HFFc6 (cell line): ENCODE measurements at places on chromosomes 3 and 15. TPM values are rescaled to one million over a fixed set of nuclear protein-coding genes. Genes with fewer than 3 reads are reported as not detected.

LMCD1 gene
- 19.4 to 47.6 TPM (median 22.8 TPM) in 3 replicates for total RNA-seq

- no peaks in the 10 kb centered on the region for H3K27me3 ChIP-seq
- peak overlapping the region; percentile 67 for H3K27ac ChIP-seq
- H3K4me1 ChIP-seq = peaks cover 73% of the 10 kb centered on the region
- peak overlapping the region; percentile 49 for H3K4me3 ChIP-seq
Observed at GRCh38 chr15:85402195-85402881, 21.9 kb downstream of the AKAP13 start.

GRCh38 chr3:97971679-97972567 lies at the start of gene RIOX2:
TSS of gene RIOX2 (minus strand) at chr3:97972431. CDS start at chr3:97967593, 4,838 bp downstream.
- H3K27me3 ChIP-seq = peaks cover 1% of the 10 kb centered on the region; the same call in 1 of the 2 replicates
- 0 out of 2 replicates have a peak, but pooled peaks cover 6% of the 10 kb centered on the region for H3K36me3 ChIP-seq
- H3K27ac ChIP-seq = peak within 1 kb of the TSS; percentile 89
- peak within 1 kb of the TSS; percentile 93 for H3K4me3 ChIP-seq

DNA sequence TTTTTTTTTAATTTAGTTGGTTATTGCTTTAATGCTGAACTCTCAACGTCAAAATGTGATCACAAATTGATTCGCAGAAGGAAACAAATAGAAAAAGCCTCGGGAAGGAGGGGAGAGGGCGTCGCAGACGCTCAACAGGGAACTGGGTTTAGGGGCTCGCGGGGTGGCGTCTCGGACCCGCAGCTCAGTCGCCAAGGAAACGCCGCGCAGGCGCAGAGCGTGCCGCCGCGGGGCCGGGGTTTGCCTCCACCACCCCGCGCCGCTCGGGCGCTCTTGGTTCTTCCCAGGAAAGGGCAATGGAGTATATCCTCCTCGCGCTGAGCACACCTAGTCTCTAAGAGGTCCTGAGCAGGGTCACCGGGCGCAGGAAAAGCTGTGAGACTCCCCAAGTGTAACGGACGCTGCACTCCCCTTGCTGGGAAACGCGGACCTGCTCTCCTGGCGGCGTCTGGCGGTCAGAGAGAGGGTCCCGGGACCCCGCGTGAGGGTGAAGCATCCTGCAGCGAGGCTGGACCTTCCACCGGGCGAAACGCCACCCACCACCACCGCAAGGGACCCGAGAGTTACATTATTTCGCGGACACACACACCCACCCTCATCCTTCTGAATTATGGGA lies 753 bp downstream of the PLCH1 start:
- no peak for DNase-seq
- peaks cover 24% of the 10 kb centered on the region for H3K4me1 ChIP-seq
- peaks cover 30% of the 10 kb centered on the region for H3K27me3 ChIP-seq
- peak overlapping the region; percentile 92 for H3K4me3 ChIP-seq
- no peak overlapping the region for H3K27ac ChIP-seq

DNA sequence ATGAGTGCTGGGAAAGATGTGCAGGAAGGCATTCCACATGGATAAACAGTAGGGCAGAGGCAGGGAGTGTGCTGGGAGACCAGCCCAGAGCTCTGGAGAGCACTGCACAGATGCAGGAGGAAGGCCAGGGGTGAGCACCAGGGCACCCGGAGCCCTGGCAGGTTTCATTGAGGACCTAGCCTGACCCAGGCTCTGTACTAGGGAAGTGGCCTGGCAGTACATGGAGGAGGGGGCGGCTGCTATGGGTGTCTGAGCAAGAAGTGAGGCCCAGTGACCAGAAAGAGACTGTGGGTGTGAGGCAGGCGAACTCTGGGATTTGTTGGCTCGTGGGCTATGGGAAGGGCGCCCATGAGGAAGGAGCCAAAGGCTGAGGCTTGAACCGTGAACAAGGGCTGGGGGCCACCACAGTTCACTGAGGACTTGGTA lies 139.1 kb downstream of the DNAJB8 start:
- no peak overlapping the region for H3K27ac ChIP-seq
- H3K4me3 ChIP-seq = no peak overlapping the region
- no peak for DNase-seq
- H3K36me3 ChIP-seq = no peaks in the 10 kb centered on the region

- H3K36me3 ChIP-seq = no peaks in the 10 kb centered on the region
- H3K27me3 ChIP-seq = no peaks in the 10 kb centered on the region; the same call in 1 of the 2 replicates
- H3K4me1 ChIP-seq = peaks cover 23% of the 10 kb centered on the region
- H3K4me3 ChIP-seq = no peak overlapping the region
- DNase-seq = no peak
Observed at GRCh38 chr3:13495351-13495813, 15.3 kb downstream of the HDAC11 start.

DNA sequence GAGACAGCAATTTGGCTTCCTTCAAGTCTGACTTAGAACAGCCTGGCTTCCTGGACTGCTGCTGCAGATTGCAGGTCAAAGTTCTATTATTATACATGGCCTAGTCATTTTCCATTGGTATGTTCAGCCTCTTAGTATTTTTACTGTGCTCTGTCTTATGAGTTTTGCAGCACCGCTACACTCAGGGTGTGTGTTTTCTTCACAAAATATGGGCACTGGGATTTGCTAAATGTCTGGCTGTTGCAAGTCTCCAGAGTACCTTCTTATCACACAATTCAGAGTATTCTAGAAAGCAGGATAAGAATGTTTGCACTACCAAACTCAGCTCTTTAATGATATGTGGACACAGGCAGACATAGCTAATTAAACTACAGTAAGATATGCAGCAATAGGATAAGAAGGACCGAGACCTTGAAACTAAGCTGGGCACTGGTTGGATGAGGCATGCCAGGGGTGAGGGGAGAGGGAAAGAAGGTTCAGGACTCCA lies 203.0 kb upstream of the PDZRN3 start:
- H3K27ac ChIP-seq = no peak overlapping the region
- H3K4me3 ChIP-seq = no peak overlapping the region
- no peaks in the 10 kb centered on the region for H3K36me3 ChIP-seq
- no peaks in the 10 kb centered on the region; the same call in 1 of the 2 replicates for H3K27me3 ChIP-seq
- peaks cover 16% of the 10 kb centered on the region for H3K4me1 ChIP-seq

SLC22A14 gene
- not detected in 2 replicates for total RNA-seq

- DNase-seq = no peak
- H3K4me1 ChIP-seq = no peaks in the 10 kb centered on the region
- no peaks in the 10 kb centered on the region for H3K36me3 ChIP-seq
- H3K27me3 ChIP-seq = no peaks in the 10 kb centered on the region
- no peak overlapping the region for H3K4me3 ChIP-seq
- no peak overlapping the region for H3K27ac ChIP-seq
Observed at GRCh38 chr3:178625053-178625600, 88.9 kb downstream of the KCNMB2 start.

- no peaks in the 10 kb centered on the region for H3K27me3 ChIP-seq
- H3K36me3 ChIP-seq = no peaks in the 10 kb centered on the region
- DNase-seq = no peak
- no peak overlapping the region for H3K27ac ChIP-seq
- no peak overlapping the region for H3K4me3 ChIP-seq
- H3K4me1 ChIP-seq = no peaks in the 10 kb centered on the region
Observed at GRCh38 chr3:143751643-143752178, 96.6 kb downstream of the SLC9A9 start.

- no peak overlapping the region for H3K27ac ChIP-seq
- H3K4me3 ChIP-seq = no peak overlapping the region
- no peaks in the 10 kb centered on the region for H3K27me3 ChIP-seq
- DNase-seq = no peak
Observed at GRCh38 chr3:171251835-171252234, 208.4 kb downstream of the TNIK start.

GRCh38 chr3:116610124-116610523 lies 99.5 kb upstream of the TUSC7 start:
- no peaks in the 10 kb centered on the region for H3K27me3 ChIP-seq
- no peak overlapping the region for H3K27ac ChIP-seq
- peaks cover 5% of the 10 kb centered on the region; the same call in 1 of the 2 replicates for H3K36me3 ChIP-seq
- no peak for DNase-seq

AAGAB gene
- total RNA-seq = 38.3 to 42.2 TPM (median 39.9 TPM) in 3 replicates

MELTF gene
- 1.1 to 3.2 TPM (median 2.1 TPM) in 3 replicates for total RNA-seq

C15orf62 gene
- total RNA-seq = 0.11 TPM in 1 of 3 replicates, not detected in the others

GRCh38 chr3:114496466-114496865 lies 202.6 kb downstream of the TIGIT start:
- H3K27me3 ChIP-seq = no peaks in the 10 kb centered on the region
- peak overlapping the region; percentile 3; the same call in 1 of the 2 replicates for H3K4me3 ChIP-seq
- no peaks in the 10 kb centered on the region for H3K36me3 ChIP-seq
- no peak for DNase-seq
- peak overlapping the region; percentile 68 for H3K27ac ChIP-seq
- H3K4me1 ChIP-seq = peaks cover 62% of the 10 kb centered on the region

DNA sequence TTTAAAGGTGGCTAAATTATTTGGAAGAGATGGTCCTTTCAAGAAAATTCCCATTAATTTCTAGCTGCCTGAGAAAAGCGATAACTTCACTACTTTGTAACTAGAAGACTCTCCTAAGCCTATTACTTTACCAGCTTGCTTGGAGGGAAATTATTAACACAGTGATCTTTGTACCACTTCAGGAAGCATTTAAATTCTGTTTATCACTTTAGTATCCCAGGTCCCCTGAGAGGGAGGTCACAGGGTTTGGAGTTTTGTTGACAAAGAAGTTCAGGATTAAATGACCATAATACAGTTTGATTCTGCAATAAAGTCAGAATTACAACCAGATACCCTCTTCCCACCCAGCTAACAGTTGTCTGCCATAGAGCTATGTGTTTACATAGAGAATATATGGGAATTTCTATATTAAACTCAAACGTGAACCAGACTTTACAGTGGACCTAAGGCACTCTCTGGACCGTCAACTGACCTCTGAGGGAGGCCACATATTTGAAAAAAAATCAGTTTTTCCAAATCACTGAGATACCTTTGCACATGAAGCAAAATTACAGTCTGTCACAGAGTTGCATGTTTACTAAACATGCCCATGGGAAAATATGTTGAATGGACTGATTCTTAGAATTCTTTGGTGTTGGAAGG lies 3.0 kb downstream of the SLC27A2 start:
- H3K27ac ChIP-seq = no peak overlapping the region
- peaks cover 9% of the 10 kb centered on the region for H3K27me3 ChIP-seq
- no peak for DNase-seq
- no peaks in the 10 kb centered on the region for H3K36me3 ChIP-seq
- H3K4me1 ChIP-seq = peaks cover 15% of the 10 kb centered on the region
- H3K4me3 ChIP-seq = no peak overlapping the region

DNA sequence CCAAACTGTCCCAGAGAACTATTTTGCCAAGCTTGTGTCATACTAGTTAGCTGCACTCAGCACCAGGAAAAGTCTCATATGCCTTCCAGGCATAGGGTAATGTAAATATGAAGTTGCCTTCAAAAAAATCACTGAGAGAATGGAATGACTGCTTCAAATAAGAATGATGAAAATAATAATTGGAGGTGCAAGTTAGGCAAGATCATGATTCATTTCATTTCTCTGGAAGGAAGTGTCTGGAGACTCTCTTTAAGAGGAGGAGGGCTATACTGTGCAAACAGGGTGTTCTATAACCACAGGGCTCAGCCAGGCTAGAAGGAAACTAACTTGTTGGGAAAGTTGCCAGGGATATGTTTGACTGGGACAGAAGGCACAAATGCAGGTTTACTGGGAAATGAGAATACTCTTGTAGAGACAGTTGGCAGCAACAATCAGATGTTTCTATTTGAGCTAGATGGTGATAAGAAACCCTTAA lies 4.3 kb downstream of the SIDT1 start:
- no peaks in the 10 kb centered on the region for H3K36me3 ChIP-seq
- H3K4me3 ChIP-seq = no peak overlapping the region
- peak; percentile 44 for DNase-seq
- H3K4me1 ChIP-seq = peaks cover 32% of the 10 kb centered on the region
- H3K27ac ChIP-seq = no peak overlapping the region

- H3K27ac ChIP-seq = no peak overlapping the region
- DNase-seq = no peak
- no peak overlapping the region for H3K4me3 ChIP-seq
- no peaks in the 10 kb centered on the region for H3K27me3 ChIP-seq
- H3K36me3 ChIP-seq = peaks cover 13% of the 10 kb centered on the region
Observed at GRCh38 chr3:19967208-19967607, 20.3 kb downstream of the RAB5A start.

DNA sequence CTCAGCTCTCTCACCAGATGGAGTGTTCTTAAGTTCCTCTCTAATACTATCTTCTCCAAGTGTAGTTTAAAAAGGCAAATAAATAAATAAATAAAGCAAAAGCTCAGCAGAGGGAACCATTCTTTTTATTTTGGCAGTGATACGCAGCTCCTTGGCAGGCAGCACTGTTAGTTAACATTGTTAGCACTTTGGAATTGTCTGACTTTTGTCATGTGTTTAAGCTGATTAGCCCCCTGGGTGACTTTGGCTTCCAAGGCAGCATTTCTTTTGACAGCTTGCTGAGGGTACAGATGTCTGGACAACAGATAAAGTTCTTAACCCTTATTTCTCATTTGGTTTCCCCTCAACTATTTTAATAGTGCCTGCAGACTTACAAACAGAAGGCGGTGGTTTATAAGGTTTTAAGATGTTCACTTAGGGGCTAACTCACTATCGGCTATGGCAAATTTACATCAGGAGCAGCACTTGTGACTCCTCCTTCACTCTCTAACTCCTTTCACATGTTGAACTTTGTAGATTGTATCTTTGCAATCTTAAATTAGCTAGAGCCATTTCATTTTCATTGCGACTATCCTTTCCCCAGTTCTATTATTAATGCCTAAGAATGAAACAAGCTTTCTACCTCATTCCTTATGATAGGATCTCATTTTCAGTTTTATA lies 213.4 kb downstream of the ZBBX start:
- H3K36me3 ChIP-seq = no peaks in the 10 kb centered on the region
- no peak overlapping the region for H3K27ac ChIP-seq
- DNase-seq = no peak
- H3K4me3 ChIP-seq = no peak overlapping the region

DNA sequence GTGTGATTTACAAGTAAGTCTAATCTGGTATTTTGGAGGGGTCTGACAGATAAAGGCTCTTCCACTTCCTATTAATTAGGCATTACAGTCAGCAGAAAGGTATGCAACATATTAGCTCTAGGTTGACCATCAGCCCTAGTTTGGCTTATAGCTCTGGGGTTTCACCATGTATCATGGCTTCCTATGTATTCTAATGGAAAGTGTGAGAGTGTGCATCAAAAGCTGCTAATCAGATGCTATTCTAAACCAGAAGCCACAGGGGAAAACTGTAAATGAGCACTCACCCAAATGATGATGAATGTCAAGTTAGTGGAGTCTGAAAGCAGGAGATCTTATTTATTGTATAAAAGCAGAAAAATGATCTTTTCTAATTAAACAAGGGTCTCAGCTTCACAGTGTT lies 149.2 kb upstream of the MITF start:
- no peak overlapping the region for H3K27ac ChIP-seq
- no peaks in the 10 kb centered on the region for H3K4me1 ChIP-seq
- no peaks in the 10 kb centered on the region for H3K36me3 ChIP-seq
- no peak overlapping the region for H3K4me3 ChIP-seq
- DNase-seq = no peak

RBMS3 gene
- total RNA-seq = 30.1 to 46.9 TPM (median 31.6 TPM) in 3 replicates
